ENCODE measurements at places on chromosomes 5 and 9.

DNA sequence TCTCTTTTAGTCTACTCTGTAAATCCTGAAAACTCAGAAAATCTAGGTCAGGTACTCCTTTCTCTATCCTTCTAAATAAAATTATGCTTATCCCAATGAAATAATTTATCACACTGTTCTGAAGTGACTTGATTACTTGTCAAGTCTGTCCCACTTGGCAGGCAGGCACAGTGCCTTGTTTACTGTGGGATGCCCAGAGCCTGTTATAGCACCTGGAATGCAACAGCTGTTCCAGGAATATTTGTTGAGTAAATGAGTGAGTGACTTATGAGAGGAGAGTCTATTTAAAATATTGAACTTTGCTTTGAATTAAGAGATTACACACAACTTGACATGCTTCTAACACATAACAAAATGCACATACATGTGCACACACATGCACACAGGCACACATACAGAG is 130.0 kb downstream of the MPDZ start:
- DNase-seq = no peak

DNA sequence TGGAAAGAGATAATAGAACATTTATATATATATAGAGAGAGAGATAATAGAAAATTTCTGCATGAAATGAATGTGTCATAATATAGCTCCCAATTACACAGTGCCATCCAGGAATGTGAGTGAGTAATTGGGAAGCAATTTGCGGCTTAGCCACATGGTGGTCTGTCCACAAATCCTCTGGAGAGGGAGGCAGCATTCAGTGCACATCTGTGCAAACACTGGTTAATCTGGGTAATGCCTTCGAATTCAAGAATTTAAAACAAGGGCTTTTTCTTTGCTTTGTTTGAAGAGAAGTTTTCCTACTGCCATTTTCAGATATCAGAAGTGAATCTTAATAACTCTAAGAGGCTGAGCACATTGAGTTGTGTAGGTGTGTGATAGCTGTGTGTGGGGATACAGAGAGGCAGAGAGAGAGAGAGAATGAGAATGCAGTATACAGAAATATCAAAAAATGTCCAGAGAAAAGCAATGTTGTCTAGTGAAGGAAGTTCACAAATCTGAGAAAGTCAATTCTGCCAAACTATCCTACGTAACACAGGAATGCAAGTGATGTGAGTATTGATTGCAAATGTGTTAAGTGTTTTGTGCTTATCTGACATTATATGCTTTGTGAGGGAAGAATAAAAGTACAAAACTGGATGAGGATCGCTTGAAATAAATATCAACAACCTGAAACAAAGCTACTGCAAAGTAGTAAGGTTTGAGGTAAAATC is 134.6 kb downstream of the EDIL3 start:
- DNase-seq = no peak

GRCh38 chr9:21028466-21028865 is 3.0 kb downstream of the HACD4 start:
- no peak for DNase-seq

DNA sequence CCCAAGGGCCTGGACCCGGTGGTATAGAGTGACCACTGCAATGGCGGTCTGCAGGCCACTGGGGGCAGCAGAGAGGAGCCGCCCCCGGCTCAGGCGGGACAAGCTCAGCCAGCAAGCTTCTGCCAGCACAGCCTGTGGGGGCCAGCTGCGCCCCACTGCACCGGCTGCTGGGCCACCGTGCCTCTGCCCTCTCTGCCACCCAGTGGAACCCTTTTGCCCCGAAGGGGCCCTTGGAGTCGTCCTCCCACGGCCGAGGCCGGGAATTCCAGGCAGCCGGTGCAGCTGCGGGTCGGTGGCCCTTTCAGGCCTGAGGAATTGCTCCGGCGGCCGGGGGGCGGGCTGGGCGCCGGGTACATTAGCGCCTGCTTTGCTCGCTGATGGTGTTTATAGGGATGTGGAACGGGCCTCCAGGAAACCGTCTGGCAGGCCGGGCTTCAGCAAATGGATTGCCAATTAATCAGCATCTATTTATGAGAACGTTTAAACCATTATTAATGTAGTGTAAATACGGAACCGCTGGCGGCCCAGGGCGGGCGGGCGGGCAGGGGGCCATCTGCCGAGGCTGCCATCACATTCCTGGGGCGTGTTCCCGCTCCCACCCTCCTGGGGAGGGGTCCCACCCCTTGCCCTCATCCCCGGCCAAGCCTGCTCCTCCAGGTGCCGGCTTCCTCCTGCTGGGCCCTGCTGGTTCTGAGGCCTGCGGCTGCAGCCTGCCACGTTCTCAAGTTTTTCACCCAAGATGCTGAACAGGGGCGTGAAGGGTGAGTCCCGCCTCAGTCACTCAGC is 127.4 kb downstream of the BARX1 start:
- no peak for DNase-seq

DNA sequence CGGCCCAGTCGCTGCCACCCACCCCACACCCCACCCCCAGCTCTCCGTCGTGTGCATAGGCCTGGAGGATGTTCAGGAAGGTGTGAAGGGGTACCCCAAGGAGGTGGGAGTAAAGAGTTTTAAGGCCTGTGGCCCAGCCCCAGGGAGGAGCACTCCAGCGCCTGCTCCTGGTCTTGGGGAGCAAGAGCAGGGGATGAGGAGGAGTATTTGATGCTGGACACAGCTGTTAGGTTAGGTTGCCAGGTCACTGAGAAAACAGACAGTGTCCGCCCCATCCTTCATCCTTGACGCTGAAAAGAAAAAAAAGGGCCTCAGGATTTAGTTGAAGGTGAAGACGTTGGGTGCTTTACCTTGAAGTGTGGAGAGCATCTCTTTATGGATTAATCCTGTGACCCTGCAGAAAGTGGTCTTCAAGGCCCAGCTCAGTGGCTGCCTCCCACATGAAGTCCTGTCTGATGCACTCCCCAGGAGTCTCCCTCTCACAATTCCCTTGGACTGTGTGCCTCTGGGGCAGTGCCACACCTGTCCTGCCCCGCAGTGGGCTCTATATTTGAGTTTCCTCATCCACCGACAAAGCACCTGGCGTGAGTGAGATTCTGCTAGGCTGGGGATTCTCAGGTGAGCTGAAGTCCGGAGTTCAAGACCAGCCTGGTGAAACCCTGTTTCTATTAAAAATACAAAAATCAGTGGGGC is 101.8 kb downstream of the SPRY4 start:
- no peak for DNase-seq

DNA sequence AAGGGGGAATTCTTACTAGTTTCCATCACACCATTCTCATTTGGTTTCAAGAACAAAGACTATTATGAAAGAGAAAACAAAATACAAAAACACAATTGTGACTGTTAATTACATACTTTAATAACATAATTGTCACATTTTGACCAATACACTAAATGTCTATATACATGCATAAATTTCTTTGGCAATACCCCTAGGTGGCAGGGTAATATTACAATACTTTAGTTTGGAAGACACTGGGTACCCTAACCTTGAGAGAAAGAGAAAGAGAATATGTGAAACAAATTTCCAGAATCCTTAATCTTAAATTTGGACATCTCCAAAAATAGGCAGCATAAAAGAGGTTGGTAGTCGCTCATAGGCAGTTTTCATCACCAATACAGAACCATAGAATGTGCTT is 619.6 kb upstream of the ADAMTS16 start:
- DNase-seq = no peak

DNA sequence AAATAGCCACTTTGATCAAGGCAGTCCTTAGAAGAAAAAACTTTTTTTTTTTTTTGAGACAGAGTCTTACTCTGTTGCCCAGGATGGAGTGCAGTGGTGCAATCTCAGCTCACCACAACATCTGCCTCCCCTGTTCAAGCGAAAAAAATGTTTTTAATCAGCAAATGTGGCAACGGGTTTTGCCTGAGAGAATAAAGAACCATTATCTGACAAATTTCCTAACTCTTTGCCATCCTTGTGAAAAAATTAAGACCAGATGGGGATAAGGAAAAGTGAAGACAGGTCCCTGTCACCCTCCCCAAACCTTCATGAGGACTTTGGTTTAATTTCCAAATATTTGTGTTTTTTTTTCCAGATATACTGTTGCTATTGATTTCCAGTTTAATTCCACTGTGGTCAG is 107.3 kb upstream of the SPOCK1 start:
- no peak for DNase-seq

DNA sequence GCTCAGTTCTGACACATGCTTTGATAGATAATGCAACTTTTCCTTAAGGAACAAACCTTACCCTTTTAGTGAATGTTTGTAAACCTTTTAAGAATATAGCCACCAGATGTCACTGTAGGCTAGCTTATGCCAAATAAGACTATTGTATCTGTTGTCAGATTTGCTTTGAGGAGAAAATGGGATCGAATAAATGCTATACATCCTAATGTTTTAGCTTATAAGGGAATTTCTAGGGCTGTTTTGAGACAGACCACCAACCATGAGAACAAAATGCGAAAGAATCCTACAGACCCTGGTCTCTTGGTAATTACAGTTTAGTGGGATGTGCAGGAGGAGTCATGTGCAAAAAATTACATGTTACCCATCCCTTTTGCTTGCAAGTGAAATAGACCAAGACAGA is 127.6 kb upstream of the NMUR2 start:
- no peak for DNase-seq

DNA sequence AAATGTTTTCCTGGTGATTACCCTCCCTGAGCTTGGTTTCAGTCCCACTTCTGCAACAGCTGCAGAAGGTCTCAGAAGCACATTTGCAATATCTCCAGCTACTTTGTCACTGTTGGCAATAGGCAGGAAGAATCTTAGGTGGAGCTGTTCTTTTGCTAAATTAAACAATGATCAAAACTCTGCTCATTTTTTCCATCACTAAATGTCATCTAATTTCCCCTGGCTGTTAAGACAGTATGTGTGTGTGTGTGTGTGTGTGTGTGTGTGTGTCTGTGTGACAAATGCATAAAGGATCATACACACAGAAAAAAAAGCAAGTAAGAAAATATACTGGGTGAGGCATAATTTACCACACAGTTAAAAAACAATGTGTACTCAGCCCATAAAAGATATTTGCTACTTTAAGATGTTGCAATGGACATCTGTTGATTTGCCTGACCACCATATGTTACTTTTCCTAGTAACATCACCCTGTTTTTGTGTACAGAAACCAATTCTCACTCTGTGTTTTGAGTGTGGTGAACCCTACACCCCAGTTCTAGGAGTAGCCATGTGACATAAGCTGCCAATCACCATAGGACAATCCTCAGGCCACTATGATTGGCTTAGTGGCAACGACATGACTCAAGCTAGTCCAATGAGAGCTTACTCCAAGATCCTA is 572.6 kb upstream of the CLINT1 start:
- no peak for DNase-seq

Measured in cortex of kidney (tissue), 1 donor.